ENCODE measurements at places on chromosomes 7 and 10.

- no peak for DNase-seq
Measured at GRCh38 chr7:101813402-101814019, 3.9 kb upstream of the CUX1 start.

GRCh38 chr10:72503241-72503640 is 122.6 kb downstream of the MICU1 start:
- DNase-seq: no peak

- DNase-seq: no peak
Measured at GRCh38 chr7:1975179-1975578, 257.6 kb downstream of the MAD1L1 start.

DNA sequence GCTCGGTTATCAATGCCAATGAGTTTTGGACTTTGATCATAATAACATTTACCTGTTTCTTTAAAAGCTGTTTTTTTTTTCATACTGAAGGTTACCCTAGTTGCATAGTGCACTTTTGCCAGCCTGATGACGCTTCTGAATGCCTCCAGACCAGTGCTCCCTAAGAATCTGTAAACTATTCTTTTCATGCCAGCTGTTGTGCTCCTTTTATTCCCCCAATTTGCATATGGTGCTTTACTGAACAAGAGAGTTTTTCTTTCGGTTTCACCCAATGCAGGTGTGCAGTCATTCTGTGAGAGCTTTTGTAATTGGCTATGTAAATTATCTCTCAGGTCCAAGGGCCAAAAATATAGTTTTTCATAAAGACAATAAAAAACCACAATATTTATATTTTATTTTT is 48.1 kb upstream of the GLCCI1 start:
- DNase-seq: no peak

GRCh38 chr10:129894698-129895097 is 69.4 kb downstream of the EBF3 start:
- no peak for DNase-seq

- DNase-seq: no peak
Measured at GRCh38 chr7:17501441-17502212, 203.2 kb downstream of the AHR start.

GRCh38 chr10:86681047-86681446 is 12.7 kb downstream of the LDB3 start:
- DNase-seq: no peak

GRCh38 chr10:102869258-102870198 is at the start of gene AS3MT:
Gene AS3MT (plus strand): TSS chr10:102869470. CDS start chr10:102869593, 123 bp downstream.
- no peak for DNase-seq

DNA sequence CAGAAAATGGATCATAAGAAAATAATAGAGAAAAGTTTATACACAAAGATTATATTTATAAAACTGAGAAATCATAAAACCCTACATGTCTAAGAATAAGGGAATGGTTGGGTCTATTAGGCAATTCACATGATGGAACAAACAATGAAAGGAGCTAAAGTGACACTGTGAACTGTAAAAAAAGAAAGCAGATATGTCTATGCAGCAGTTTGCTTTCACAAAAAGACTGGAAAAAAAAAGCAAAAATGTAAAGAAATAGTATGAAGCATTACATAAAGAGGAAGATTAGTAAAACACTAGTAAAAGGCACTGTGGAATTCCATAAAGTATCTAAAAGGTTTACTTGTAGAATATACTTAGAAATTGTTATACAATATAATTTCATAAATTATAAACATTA is 95.9 kb downstream of the HBP1 start:
- DNase-seq: no peak

DNA sequence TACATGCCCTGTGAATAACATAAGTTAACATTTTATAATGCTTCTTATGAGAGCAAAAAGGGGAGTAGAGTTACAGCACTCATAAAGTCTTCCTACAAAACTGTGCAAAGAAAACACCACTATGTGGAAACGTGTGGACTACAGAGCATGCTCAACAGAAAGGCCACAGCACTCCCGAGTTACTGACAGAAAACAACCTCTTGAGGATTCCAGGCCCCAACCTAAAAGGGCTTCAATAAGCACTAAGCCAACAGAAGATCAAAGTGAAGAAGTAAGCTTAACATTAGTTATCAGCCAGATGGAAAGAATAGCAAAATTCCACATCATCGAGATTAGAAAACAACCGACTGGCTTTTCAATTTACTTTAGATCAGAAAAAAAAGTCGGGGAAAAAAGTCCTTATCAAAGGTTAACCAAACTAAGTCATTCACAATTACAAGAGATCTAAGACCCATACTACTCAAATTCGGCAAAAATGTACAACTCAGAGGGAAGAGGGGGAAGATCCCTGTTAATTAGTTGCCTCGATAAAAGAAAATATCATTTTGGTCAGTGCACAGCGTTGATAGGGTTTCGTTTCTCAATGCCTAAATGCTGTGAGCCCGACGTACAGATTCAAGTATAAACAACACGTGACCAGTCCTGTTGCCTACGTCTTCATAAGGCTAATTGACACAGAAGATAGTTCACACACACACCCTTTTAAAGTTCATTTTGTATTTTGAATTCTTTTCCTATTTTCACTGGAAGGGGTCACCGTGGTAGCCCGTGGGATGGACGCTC is 1.4 kb downstream of the KBTBD2 start:
- peak; percentile 45 for DNase-seq

- DNase-seq: no peak
Measured at GRCh38 chr7:114081606-114082425, 163.0 kb upstream of the PPP1R3A start.

GRCh38 chr10:88226071-88226659 is 357.0 kb downstream of the RNLS start:
- DNase-seq: no peak

- no peak for DNase-seq
Measured at GRCh38 chr10:77279207-77279606, 358.4 kb downstream of the KCNMA1 start.

GRCh38 chr7:88146616-88147015 is 73.2 kb downstream of the SRI start:
- no peak for DNase-seq

DNA sequence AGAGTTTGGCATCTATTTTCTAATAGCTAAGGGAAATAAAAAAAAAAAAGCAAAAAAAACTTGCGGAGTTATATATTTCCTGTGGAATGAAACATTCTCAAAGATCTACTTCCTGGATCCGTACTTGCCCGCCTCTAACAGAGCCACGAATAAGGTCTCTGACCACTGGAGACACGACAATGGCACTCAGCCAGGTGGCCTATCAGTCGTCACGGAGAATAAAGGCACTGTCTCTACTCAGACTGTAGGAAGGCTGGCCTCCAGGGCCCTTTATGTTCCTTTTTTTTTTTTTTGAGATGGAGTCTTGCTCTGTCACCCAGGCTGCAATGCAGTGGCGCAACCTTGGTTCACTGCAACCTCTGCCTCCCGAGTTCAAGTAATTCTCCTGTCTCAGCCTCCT is 58.7 kb downstream of the RGS10 start:
- no peak for DNase-seq

GRCh38 chr7:151406051-151406875 is 3.6 kb downstream of the WDR86 start:
- DNase-seq: no peak

GRCh38 chr7:33792547-33793105 is 112.7 kb upstream of the BMPER start:
- DNase-seq: no peak

- DNase-seq: no peak
Measured at GRCh38 chr10:63522277-63522687, 1.1 kb downstream of the REEP3 start.

GRCh38 chr7:116672596-116673456 is 830 bp downstream of the MET start:
- DNase-seq: no peak

Measured in stimulated activated CD8-positive, alpha-beta memory T cell treated with anti-CD3 and anti-CD28 coated beads, Interleukin-7, amount 100 ng/mL, for 4 hours (primary cell).